ENCODE measurements at places on chromosomes 4 and X. TPM values are rescaled to one million over a fixed set of nuclear protein-coding genes. Genes with fewer than 3 reads are reported as not detected.

- peaks cover 3% of the 10 kb centered on the region for H3K4me1 ChIP-seq
- no peak overlapping the region for H3K4me3 ChIP-seq
- no peaks in the 10 kb centered on the region for H3K36me3 ChIP-seq
- no peak for DNase-seq
Measured at GRCh38 chrX:66014556-66014955, 25.3 kb downstream of the VSIG4 start.

DNA sequence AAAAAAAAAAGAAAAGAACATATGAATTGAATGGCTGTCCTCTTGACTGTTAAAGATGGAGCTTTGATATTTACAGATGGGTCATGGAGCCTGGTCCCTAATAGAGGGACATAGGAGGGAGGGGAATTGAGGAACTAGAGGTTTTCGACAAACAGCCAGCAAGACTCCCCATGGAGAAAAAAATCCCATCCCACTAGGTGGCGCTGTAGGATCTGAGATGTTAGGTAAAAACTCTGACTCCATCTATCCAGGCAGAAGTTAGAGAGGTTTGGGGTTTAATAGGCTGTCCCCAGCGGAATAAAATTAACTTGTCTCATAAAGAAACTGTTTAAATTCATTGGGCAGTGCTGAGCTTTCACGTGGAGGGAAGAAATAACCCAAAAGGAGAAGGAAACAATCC is 45.9 kb downstream of the HMGB2 start:
- H3K27ac ChIP-seq: no peak overlapping the region
- no peaks in the 10 kb centered on the region for H3K4me1 ChIP-seq
- H3K4me3 ChIP-seq: no peak overlapping the region
- H3K27me3 ChIP-seq: no peaks in the 10 kb centered on the region
- DNase-seq: peak; percentile 88
- no peaks in the 10 kb centered on the region for H3K36me3 ChIP-seq

The EFHC2 gene
- total RNA-seq: 0.08 TPM

GRCh38 chr4:123418351-123418931 is 21.8 kb downstream of the SPRY1 start:
- DNase-seq: no peak
- no peaks in the 10 kb centered on the region for H3K27me3 ChIP-seq
- no peak overlapping the region for H3K27ac ChIP-seq
- no peak overlapping the region for H3K4me3 ChIP-seq

DNA sequence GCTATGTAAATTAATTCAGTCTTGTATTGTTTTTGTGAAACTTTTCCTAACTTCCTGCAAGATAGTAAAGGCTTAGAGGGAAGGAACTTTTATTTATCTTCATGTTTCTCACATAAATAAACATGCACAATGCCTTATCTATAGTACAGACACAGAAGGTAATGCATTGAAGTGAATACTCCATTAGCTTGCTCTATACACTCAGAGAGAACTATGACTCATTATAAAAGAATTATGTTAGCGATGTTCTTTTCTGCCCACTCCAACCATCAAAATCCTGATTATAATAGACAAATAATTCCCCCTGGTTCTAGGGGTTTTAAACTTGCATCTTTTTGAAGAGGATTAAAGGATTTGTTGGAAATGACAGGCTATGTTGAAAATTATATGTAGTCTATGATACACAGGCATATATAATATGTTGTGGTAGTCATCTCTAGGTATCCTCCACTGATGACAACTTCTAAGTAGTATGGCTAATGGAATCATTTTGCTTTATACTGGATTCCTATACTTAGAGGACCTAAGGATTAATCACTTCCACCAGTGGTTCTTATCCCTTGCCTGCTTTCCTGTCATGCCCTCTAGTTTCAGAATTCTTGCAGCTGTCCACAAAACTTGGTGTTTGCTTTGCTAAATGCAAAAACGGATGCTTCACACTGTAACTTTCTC is 115.7 kb downstream of the NDST4 start:
- no peak overlapping the region for H3K27ac ChIP-seq
- no peaks in the 10 kb centered on the region for H3K36me3 ChIP-seq
- no peak for DNase-seq
- H3K4me3 ChIP-seq: no peak overlapping the region
- no peaks in the 10 kb centered on the region for H3K4me1 ChIP-seq
- H3K27me3 ChIP-seq: no peaks in the 10 kb centered on the region

The SAT1 gene
- total RNA-seq: 388 TPM

DNA sequence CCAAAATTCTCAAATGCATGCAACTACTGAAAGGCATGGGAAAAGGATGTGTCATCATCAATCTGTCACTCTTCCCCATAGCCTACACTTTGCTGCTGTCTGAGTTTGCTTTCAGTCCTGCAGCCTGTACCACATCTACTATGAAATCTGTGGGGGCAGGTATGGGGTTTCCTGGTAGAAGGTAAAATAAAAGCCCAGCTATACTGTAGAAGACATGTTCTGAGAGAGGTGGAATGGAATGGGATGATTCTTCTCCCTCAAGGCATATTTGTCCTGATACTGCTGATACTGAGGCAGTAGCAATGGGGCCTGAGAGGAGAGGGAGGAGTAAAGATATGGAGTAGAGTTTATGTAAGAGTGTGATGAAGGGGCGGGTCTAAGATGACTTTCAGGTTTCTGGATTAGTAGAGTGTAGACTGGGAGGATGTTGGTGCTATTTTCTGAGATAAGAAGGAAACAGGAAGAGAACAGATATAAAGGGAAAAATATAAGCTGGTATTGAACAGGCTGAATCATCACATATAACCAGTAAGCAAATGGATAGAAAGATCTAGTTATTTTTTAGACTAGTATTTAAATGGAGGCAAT is 38.7 kb upstream of the GYPA start:
- H3K27me3 ChIP-seq: no peaks in the 10 kb centered on the region
- H3K36me3 ChIP-seq: no peaks in the 10 kb centered on the region
- DNase-seq: no peak

The SYP gene
- total RNA-seq: 0.67 TPM

The CXorf38 gene
- total RNA-seq: 5.8 TPM

The IGSF1 gene
- 50.7 TPM for total RNA-seq
